NK-92 treated with Interleukin-12 subunit alpha and Interleukin-12 subunit beta, amount 100 ng/mL, for 24 hours (cell line): ENCODE measurements at places on chromosomes 13 and 19.

DNA sequence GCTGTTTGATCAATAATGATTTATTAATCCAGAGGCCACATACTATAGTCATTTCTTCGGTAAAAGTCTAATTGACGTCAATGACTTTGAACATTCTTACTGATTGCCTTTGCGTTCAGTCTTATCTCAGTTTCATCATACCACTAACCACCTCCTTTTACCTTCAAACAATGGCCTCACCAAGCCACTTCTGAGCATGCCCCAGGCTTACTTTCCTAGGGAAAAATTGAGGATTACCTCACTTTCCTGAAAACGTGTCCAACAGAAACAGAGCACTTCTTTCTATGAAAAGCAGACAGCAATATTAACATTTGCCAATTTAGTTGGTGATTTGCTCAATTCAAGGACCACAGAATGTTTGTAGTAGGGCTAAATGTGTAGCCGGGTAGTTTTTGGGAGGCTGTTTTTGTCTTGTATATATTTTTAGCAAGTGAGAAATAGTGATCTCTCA lies 157.6 kb downstream of the KLF5 start:
- DNase-seq, result no peak

DNA sequence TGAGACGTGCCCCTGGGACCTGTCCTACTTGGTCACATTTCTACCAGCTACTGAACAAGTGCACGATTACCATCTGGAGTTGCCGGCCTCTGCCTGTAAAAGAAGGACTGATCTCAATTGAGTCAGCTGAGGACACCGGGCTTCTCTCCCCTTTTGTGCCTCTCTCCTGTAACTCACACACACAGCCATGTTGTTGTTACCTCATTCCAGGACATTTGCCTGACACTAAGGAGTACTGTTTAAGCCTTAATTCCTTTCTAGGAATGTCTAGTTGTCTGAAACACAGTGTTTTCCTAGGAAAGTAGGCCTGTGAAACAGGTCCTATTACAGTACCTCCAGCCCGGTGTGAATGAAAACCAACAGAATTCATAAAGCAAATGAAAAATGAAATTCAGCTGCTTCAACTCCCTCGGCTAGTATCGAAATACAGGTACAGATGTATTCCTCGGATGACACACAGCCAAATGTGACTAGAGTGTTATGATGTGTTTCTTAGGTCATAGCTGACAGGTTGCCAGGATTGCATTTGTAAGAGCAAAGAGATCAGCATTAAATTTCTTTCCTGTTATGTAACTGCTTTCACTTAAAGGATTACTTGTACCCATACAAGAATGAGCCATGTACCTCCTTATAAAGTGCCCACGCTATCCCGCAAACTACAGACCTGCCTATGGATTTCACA lies 152.0 kb upstream of the IRS2 start:
- no peak for DNase-seq

DNA sequence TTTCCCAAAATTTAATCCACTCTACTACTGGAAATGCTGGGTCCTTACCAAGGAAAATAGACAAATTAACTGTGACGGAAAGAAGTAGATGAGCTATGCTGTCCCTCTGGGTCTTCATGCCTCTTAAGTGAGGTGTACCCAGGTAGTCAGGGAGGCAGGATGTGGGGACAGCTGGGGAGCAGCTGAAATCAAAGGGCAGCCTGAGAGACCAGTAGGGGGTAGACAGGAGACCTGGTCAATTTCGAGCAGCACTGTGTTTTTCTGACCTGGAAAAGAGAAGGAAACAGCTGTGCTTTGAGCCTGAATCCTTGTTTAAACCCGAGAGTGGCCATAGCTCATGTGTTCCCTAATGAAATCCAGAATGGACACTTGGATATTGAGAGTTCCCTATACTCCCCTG lies 587.3 kb downstream of the EFNB2 start:
- no peak for DNase-seq

DNA sequence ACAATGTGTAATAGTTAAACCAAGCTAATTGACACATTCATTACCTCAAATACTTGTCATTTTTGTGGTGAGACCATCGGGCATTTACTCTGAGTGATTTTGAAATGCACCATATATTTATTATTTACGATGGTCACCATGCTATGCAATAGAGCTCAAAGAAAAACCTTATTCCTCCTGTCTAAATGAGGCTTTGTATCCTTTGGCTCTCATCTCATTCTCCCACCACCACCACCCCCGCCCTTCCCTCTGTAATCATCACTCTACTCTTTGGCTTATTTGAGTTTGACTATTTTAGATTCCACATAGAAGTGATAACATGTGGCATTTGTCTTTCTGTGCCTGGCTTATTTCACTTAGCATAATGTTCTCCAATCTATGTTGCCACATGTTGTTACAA lies 124.9 kb downstream of the CYSLTR2 start:
- no peak for DNase-seq

DNA sequence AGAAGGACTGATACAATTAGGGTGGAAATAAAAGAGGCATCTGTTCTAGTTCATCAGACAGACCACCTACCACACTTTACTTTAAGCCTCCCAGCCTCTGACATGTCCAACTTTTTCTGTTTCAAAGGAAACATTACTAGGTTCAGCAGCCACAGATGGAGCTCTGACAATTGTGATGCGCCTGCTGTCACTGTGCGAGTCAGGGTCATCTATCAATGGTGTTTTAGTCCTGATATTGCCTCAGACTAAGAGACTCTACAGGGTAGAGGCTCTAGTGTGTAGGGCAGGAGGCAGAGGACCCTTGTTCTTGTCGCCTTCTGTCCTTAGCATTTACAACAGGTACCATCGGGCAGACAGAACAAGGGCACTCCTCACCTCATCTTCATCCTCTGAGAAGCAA lies 685.0 kb upstream of the SGCG start:
- DNase-seq, result no peak

GRCh38 chr19:18672606-18673337 lies 10.7 kb upstream of the CRTC1 start:
- DNase-seq, result no peak

GRCh38 chr13:72295153-72295552 lies 428.1 kb upstream of the DACH1 start:
- DNase-seq, result no peak

GRCh38 chr13:113500530-113501265 lies 10.2 kb upstream of the DCUN1D2 start:
- DNase-seq, result no peak

DNA sequence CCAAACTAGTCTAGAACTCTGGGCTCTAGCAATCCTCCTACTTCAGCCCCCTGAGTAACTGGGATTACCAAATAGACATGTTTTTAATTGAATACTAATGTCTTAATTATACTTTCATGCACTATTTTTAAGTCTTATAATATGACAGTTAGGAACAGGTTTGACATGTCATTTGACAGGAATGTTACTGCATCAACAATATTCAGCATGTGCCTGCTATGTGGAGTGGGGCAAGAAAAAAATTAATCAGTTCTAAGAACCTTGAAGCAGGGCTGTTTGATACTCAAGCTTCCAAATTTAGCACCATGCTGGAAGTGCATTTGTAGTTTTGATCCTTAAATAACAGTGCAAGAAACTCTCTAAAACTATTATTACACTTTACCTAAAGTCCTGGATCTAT lies 265.3 kb downstream of the MZT1 start:
- no peak for DNase-seq

DNA sequence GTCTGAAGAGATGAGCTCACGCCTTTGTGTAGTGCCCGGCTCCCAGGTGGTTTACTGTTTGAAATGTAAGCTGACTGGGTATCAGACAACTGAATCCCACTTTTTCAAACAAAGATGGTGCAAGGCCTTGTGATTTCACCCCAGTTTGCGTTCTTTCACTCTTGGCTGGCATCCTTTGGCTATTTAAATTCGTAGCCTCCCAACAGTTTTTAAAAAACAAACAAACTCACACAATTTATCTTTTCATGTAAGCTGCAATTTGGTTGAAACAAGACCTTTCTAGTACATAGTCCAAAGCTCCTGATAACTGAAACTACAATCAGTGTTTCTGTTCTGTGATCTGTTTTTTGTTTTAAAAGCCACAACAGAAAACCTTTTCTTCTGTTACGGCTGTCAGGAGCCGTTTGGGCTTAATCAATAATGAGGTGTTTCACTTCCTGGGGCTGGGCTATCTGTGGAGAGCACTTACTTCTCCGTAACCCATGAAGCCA lies 65.1 kb upstream of the NPAS1 start:
- no peak for DNase-seq

GRCh38 chr13:99385161-99385560 lies 78.0 kb upstream of the GPR183 start:
- DNase-seq, result no peak

DNA sequence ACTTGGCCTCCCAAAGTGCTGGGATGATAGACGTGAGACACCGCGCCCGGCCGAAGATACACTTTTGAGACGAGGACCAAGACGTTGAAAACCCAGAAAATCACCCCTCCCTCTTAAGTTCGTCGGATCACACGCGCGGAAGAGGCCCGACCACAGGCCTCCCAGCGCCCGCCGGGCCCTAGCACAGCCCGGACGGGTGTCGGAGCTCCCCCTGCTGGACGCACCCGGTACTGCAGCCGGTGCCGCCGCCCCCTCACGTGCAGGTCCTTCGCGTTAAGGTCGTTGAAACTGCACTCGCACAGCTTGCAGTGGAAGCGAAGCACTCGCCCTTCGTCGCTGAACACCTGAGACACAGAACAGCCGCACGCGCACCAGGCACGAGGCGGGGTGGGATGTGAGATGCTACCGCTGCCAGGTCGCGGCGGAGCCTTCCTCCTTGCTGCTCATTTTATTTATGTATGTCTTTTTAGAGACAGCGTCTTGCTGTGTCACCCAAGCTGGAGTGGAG lies 35.7 kb upstream of the MATK start:
- peak; percentile 66 for DNase-seq

DNA sequence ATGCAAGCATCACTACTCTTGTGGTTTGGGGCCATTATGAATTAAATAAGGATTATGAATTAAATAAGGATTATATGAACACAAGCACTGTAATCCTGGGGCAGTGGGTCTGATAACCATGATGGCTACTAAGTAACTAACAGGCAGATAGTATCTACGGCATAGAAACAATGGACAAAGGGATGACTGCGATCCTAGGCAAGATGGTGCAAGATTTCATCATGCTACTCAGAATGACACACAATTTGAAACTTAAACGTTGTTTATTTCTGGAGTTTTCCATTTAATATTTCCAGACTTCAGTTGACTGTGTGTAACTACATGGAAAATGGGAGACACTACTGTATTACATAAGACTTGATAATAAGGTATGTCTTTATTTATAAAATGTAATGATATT lies 15.1 kb downstream of the KCNRG start:
- DNase-seq, result no peak
